Adipose tissue (tissue), 3 donors: ENCODE measurements at places on chromosomes 7 and 10. TPM values are rescaled to one million over a fixed set of nuclear protein-coding genes. Genes with fewer than 3 reads are reported as not detected.

Gene DYDC2
- polyA plus RNA-seq = not detected

Gene FGFR2
- 0.67 TPM for polyA plus RNA-seq

Gene GIMAP6
- polyA plus RNA-seq = 7.5 TPM

Gene CFAP70
- polyA plus RNA-seq = 1.8 TPM

Gene GBX1
- not detected for polyA plus RNA-seq

Gene GPR85
- 0.15 TPM for polyA plus RNA-seq

Gene PRXL2A
- polyA plus RNA-seq = 543 TPM

Gene GPR37
- not detected for polyA plus RNA-seq

Gene SUGCT
- 1.9 TPM for polyA plus RNA-seq

Gene CPVL
- polyA plus RNA-seq = 2.6 TPM

Gene SLC16A9
- polyA plus RNA-seq = 0.11 TPM

Gene PIP
- polyA plus RNA-seq = not detected

Gene BTBD16
- polyA plus RNA-seq = 0.34 TPM

Gene SPDYE8
- not detected for polyA plus RNA-seq

Gene AKR1C4
- not detected for polyA plus RNA-seq

Gene RAMP3
- polyA plus RNA-seq = 58.5 TPM

Gene FRMD4A
- 16.6 TPM for polyA plus RNA-seq

Gene CRTAC1
- polyA plus RNA-seq = 0.34 TPM

Gene LRRD1
- polyA plus RNA-seq = not detected

Gene LIPK
- not detected for polyA plus RNA-seq

Gene SLC39A12
- 0.15 TPM for polyA plus RNA-seq

Gene CCDC3
- 21.1 TPM for polyA plus RNA-seq
